ENCODE measurements at places on chromosomes 6 and 20.
A peak's percentile ranks its signal among the peaks of the same experiment; 100 is the strongest.

DNA sequence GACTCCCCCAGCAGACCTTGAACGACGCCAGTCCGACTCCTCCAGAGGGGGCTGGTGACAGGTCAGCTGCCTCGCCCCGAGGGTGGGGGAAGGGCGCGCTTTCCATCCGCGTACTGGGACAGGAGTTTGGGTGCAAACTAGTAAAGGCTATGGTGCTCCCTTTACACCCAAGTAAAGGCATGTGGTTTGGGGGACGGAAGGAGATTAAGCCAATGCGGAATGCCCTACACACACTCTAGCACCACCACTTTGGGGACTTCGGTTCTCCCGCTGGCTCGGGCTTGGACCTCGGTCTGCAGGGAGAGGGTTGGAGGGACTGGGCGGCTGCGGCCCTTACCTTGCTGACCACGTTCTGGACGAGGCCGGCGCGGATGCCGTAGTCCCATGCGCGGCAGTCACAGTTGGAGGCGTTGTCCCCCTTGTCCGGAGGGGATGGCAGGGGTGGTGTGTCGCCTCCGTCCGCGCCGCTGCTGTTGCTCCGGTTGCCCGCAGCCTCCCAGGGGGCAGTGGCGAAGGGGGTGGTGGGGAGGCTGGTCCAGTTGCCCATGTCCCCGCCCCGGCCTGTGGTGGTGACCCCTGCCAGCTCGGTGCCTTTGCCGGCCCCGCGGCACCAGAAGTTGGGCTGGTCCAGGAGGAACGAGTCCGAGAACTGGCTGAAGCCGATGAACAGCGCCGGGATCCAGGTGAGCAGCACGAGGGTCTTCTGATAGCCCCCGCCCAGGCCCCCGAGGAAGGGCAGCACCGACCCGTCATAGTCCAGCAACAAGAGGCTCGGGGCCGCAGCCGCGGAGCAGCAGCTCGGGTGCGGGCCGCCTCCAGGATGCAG, 1.1 kb downstream of the SLC22A23 start:
- peak; percentile 91 for DNase-seq

DNA sequence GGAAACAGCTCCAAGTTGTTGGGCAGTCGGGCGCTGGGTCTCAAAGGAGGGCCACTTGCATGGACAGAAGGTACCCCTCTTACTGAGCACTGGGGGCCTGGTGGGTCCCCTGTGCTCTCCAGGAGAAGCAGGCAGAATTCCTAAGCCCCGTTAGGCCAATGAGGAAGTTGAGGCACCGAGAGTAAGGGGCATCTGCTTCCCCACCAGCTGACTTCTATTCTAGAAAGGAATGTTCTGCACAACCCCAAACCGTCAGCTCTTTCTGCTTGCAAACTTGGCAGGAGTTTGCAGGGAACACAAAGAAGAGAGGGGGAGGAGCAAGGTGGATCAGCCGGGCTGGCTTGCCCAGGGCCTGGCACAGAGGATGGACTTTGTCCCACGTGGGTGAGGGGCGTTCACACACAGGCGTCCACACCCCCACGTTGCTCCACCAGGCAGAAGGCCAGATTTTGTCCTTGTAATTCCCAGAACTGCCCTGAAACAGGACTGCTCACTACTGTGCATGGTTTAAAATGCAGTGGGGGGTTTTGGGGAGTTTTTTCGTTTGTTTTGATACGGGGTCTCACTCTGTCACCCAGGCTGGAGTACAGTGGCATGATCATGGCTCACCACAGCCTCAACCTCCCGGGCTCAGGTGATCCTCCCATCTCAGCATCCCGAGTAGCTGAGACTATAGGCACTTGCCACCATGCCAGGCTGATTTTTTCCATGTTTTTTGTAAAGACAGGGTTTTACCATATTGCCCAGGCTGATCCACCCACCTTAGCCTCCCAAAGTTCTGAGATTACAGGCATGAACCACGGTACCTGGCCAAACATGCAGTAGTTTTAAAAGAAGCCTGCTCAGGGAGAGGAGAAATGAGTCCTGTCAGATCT, 93.3 kb downstream of the SNX5 start:
- no peak for DNase-seq

DNA sequence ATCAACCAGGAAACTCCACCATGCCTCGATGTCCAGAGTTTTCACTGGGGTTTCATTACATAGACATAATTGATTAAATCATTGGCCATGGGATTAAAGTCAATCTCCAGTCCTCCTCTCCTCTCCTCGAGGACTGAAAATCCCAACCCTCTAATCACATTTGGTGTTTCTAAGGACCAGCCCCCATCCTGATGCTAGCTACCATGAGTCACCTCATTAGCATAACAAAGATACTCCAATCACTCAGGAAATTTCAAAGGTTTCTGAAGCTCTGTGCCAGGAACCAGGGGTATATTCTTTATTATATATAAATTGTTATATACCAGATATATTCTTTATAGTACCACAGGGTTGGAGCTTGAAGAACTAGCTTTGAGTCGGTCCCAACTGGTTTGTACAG, 212.9 kb upstream of the PRND start:
- DNase-seq: no peak

- peak; percentile 76 for DNase-seq
Measured at GRCh38 chr20:24862606-24863005, 86.5 kb upstream of the CST7 start.

- DNase-seq: no peak
Measured at GRCh38 chr6:158591134-158591809, 31.4 kb downstream of the TMEM181 start.

DNA sequence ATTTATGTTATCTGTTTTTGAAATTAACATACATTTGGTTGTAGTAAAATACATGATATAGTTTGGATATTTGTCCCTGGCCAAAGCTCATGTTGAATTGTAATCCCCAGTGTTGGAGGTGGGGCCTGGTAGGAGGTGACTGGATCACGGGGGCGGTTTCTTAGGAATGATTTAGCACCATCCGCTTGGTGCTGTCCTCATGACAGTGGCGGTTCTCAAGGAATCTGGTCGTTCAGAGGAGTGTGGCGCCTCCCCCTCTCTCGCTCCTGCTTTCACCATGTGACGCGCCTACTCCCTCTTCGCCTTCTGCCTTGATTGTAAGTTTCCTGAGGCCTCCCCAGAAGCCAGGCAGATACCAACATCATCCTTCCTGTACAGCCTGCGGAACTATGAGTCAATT, 29.0 kb downstream of the CTCFL start:
- peak; percentile 26 for DNase-seq

GRCh38 chr6:122360809-122361208, 38.6 kb upstream of the HSF2 start:
- no peak for DNase-seq

DNA sequence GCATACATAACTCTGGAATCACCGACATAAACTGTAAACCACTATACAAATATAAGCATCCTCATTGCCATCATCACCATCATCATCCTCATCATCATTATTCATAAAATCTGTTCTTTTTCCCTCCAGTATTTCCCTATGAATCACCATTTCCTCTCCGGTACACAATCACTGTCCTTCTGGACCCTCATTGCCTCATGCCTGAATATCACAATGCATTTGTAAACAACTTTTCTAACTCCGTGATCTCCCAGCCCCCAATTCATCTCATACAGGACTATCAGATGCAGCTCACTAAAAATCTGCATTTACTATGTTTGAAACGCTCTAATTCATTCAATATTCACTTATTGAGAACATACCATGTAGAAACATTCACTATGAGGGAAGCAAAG, 339.7 kb downstream of the TBC1D32 start:
- DNase-seq: no peak

DNA sequence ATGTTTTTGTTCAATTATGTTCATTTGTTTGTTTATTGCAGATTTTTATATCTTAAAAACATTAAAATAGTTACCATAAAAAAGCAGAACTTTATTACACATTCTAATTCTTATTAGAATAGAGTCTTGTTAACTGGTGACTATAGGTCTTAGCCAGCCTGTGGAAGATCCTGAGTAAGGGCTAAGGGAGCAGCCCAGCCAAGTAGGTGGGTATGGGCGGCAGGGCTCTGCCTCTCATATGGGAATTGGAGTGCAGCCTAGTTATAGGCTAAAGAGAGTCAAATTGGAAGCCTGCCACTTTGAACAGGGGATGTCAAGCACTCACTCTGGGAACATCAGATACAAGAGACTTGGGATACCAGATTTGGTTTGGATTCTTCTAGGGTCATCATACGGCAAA, 10.5 kb upstream of the HSF2 start:
- no peak for DNase-seq

DNA sequence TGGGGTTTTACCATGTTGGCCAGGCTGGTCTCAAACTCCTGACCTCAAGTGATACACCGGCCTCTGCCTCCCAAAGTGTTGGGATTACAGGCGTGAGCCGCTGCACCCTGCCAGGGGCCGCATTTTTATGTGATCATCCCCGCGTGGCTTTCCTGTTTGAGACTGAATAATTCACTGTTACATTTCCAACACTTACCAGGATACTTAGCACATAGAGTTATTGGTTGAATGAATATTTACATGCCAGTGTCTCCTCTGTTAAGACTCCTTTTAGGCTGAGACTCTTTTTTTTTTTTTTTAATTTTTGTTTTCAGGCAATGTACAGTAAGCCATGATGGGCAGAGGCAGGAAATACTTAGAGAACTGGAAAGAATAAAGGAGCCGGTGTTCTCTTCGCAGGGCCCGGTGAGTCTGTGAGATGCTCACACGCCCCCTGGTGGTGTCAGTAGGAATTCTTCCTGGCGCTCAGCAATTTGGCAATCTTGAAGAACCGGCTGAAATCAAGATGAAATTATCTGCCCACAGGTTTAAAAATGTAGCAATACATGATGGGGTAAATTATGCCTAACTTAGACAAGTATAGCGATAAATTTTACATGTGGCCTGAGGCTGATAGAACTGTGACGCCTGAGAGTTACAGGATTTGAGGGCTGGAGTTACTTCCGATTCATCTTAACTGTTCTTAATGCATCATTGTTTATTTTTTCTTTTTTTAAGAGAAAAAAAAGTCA, 7.6 kb upstream of the RNF114 start:
- DNase-seq: peak; percentile 86

- peak; percentile 51 for DNase-seq
Measured at GRCh38 chr20:50758992-50759391, 27.6 kb downstream of the PARD6B start.

DNA sequence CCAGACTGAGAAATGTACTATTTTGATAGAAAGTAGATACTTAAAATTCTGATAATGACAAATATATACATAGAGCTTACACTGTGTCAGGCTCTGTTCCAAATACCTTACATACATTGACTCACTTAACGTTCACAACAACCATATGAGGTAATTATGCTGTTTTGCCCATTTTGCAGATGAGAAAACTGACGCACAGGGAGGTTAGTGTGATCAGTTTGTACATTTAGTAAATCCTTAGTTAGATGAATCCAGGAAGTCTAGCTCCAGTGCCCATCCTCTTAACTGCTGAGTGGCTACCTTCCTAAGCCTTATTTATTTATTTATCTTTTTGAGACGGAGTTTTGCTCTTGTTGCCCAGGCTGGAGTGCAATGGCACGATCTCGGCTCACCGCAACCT, 23.3 kb upstream of the GTF3C6 start:
- no peak for DNase-seq

GRCh38 chr20:11813106-11813890, 104.4 kb upstream of the BTBD3 start:
- DNase-seq: no peak

DNA sequence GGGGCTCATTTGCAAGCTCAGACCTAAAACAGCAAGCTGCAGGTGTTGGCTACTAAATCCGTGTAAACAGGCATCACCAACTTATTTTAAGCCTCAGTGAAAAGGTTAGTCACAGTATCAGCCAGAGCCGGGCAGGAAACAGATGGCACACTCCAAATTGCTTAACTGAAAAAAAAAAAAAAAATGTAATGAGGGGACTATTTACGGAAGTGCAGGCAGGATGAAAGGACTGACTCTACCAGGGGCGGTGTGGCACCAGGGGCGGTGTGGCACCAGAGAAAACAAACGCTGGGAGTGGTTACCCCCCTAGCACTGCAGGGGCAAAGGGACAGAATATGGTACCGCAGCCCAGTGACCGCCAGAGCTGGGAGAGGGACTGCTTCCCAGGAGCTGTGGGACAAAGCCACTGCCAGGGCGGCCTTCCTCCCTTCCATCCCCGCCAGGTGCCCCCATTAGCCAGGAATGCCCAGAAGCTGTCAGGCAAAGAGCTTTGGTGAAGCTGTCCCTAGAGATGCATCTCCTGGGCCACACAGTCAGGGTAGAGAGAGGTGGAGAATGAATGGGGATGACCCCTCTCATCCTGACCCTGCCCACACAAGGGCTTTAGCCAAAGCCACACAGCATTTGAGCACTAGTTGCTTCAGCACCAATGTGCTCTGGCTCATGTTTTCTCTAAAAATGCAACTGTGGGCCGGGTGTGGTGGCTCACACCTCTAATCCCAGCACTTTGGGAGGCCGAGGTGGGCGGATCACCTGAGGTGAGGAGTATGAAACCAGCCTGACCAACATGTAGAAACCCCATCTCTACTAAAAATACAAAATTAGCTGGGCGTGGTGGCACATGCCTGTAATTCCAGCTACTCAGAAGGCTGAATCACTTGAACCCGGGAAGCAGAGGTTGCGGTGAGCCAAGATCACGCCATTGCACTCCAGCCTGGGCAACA, 39.6 kb upstream of the GFOD1 start:
- no peak for DNase-seq

GRCh38 chr20:37777988-37778659, 84.3 kb downstream of the CTNNBL1 start:
- no peak for DNase-seq

DNA sequence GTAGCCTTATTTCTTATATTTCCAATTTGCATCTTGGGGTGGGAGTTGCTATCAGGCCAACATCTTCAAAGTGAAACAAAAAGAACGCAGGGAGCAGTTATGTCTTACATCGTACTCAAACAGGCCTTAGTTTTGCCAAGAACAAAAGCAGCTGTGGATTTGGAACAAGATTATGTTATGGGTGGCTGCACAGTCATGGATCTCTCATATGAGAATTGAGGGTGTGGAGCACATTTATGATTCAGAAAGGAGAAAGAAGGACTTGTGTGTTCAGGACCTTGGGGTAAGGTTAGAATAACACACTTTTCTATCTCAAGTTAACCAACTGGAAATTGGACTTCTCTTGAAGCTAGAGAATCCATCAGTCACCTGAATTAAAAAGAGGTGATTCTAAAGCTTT, 259.9 kb downstream of the FOXA2 start:
- no peak for DNase-seq

GRCh38 chr6:87277123-87277522, 45.3 kb upstream of the SMIM8 start:
- DNase-seq: no peak

- no peak for DNase-seq
Measured at GRCh38 chr6:132624175-132624574, at the start of gene TAAR2. TAAR2 (minus strand) TSS chr6:132624275; CDS start chr6:132624275, 0 bp downstream.
